ACHN (cell line): ENCODE measurements at places on chromosomes 16 and 17.

DNA sequence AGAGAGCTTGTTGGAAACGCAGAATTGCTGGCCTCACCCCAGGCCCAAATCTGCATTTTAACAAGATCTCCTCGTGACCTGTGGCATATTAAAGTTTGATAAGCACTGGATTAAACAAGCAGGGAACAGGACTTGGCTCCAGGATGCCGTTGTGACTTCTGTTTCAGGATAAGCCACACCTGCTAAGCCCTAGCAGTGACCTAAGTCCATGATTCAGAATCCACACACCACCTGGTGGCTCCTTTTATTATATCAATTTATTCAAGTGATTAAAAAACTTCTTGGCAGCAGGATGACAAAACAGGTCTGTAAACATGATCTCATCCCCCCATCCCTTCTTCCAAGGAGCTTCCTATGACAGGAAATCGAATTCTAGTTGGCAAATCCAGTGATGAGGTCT lies 9.1 kb downstream of the NAGPA start:
- peak; percentile 60 for DNase-seq

DNA sequence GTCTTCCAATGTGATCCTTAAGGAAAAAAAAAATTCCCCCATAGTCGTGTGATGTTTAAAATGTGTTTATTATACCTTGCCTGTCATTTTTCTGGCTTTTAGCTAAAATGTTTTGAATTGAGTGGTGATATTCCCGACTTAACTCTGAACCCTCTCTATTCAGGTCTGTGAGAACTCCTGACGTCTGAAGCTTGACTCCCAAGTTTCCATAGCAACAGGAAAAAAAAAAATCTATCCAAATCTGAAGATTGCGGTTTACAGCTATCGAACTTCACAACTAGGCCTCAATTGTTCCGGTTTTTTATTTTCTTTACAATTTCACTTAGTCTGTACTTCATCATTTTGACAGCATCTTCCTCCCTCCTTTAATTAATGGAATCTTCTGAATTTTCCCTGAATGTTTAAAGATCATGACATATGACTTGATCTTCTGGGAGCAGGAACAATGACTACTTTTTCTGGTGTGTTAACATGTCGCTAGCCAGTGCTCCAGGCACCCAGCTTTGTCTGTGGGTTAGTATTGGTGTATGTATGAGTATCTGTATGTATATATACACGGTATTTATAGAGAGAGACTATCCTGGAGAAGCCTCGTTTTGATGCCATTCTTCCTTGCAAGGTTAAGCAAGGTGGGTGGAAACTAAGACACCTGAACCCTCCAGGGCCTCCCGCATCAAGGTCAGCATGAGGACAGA lies 12.8 kb upstream of the HSBP1 start:
- DNase-seq, result no peak

DNA sequence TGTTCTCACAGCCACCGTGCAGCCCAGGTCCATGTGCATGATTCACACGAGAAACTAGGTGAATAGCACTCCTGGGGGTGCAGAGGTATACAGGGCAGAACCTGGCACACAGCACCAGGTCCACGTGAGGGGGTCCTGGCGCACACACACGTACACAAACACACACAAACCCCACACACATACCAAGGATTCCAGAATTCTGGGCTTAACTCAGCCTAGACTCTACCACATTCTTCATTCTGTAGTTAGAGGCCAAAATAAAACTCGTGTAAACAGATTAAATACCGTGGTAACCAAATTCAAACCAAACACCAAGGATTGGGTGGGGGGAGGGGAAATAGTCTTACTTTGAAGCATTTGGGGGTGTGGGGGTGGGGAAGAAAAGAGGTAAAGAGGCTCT lies 58.5 kb downstream of the XYLT1 start:
- DNase-seq, result no peak

DNA sequence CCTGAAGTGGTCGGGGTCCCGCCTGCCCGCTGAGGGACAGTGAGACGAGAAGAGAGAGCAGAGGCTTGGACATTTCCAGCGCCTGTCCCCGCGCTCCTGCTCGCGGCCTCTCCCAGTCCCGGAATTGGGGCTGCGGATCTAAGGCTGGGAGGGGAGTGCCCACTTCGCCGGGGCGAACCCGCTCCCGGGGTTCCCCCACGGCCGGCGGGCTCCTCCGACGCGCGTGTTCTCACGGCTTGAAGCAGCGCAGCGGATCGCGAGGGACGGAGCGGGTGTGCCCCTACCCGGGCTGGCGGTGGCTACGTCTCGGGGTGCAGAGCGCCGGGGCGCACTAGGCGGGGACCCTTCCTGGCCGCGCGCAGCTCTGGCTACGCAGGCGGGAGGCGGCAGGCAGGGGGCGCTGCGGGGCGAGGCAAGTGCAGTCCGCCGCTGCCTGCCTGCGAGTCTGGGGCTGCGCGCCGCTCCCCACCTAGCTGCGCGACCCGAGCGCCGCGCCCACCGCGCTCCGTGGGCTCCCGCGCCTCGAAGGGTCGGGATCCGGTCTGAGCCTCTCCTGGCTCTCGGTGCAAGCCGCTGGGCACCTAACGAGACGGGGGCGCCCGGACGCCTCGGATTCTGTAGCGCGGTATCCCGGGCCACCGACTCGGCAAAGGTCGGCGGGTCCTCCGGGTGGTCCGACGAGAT lies 1.2 kb downstream of the NGFR start:
- peak; percentile 67 for DNase-seq

DNA sequence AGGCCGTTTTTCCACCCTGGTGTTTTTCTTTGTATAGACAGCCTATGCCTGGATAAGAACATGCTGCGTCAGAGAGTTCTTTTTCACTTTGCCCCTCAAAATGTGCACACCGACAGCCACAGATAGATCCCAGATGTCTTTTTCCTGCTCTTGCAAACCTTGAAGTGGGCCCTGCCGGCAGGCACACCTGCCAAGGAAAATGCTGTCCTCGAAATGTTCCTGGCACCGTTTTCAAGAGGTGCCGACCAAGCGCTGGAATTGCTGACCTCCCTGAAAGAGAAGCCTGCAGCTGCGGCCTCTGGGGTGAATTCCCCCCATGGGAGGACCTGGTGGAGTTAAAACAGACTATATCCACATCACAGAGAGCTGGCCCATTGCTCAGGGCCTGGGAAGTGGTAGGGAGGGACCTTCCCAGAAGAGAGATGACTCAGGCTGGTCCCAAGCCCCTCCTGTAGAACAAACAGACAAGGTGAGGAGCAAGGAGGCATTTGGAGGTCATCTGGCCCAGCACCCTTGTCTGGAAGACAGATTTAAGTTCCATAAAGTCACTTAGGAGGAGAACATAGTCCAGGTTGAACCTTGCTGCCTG lies 668.1 kb downstream of the MAF start:
- no peak for DNase-seq

DNA sequence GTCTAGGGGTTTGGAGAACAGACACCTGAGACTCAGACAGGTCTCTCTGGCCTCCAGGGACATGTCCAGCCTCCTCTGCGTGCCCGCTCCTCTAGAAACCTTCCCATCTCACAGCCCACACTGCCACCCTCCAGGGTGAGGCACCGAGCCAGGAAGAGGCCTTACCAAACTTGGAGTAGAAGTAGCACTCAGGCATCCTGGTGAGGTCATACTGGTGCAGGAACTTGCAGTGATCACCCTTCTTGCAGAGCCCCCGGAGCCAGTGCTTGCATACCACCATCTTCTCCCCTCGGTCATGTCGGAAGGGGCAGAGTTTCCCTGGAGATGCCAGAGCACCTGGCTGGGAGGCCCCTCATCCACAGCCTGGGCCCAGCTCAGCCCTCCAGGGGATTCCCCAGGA lies 4.2 kb downstream of the CPSF4L start:
- no peak for DNase-seq

GRCh38 chr17:73072219-73072962 lies 20.1 kb downstream of the SLC39A11 start:
- no peak for DNase-seq

DNA sequence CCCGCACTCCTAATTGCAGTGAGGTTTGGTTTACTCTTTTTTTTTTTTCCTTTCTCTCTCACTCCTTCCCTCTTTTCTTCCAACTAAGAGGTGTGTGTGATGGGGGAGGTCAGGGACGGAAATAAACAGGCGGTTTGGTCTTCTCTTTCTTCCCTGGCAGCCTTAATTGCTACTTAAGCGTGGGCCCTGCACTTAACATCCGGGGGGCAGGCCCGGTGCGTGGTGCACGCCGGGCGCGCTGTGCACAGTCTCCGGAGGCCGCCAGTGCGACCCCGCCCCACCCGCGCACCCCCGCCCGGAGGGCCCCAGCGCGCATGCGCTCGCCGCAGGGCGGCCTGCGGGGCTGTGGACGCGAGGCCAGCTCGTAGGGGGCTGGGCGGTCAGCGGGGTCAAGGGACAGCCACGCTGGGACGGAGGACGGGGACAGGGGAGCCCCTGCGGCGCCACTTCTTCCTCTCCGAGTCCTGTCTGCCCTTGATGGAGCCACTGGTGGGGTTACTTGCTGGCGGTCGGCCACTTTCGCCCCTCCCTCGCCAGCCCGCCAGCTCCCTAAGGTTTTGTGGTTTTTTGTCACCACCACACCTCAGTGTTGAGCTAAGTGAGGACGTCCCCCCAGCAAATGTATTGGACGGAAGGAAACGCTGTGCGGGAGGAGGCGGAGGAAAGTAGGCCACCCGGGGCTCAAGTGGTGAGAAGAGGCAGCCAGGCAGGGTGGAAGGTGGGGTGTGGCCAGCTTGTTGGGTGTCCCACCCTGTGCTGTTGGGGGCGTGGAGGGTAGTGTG lies 120.9 kb downstream of the MRM1 start:
- DNase-seq, result no peak

- DNase-seq, result peak; percentile 43
Measured at GRCh38 chr17:77140878-77141767, at the start of gene SEC14L1. SEC14L1 (plus strand) TSS chr17:77140969; CDS start chr17:77143597, 2,628 bp downstream.

DNA sequence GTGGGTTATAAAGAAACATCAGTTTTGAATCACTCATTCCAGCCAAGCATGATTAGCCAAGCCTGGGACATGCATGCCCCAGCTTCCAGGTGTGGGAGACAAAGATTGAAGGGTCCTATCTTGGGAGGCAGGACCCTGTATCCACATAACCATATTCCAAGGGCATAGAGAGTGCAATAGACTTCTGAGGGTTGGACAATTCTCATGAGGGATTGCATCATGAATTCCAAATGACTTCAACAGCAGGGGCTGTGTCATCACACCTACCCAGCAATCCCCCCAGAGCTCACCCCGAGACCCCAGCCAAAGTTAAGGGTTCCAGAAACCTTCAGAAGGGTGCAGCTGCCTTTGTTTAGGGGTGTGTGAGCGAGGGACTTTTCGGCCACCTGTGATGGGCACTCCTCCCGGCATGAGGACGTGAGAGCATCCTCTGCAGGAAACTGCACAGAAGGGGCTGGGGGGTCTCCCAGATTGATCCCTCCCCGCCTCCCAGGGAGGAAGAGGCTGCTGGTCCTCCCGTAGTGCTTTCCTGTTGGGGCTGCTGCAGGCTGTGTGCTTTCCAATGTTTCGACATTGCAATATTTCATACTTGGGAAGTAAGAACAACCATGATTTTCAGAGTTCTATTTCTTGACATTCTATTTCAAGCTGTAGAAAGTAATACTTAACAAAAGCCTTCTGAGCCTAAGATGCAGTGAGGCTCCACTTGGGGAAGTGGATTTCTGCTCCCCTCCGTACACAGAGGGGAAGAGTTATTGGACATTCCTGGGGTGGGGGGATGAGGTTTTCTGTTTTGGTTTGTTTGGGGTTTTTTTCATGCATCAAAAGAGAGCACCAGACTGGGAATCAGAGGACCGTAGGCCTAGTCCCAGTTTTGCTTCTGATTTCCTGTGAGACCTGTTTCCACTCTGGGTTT lies 13.3 kb upstream of the PITPNM3 start:
- peak; percentile 15 for DNase-seq

- DNase-seq, result no peak
Measured at GRCh38 chr17:6679241-6679640, 27.7 kb downstream of the C17orf100 start.

- DNase-seq, result no peak
Measured at GRCh38 chr16:88759976-88760350, 25.1 kb downstream of the PIEZO1 start.

GRCh38 chr17:38568845-38569510 lies 36.8 kb downstream of the SRCIN1 start:
- DNase-seq, result no peak

DNA sequence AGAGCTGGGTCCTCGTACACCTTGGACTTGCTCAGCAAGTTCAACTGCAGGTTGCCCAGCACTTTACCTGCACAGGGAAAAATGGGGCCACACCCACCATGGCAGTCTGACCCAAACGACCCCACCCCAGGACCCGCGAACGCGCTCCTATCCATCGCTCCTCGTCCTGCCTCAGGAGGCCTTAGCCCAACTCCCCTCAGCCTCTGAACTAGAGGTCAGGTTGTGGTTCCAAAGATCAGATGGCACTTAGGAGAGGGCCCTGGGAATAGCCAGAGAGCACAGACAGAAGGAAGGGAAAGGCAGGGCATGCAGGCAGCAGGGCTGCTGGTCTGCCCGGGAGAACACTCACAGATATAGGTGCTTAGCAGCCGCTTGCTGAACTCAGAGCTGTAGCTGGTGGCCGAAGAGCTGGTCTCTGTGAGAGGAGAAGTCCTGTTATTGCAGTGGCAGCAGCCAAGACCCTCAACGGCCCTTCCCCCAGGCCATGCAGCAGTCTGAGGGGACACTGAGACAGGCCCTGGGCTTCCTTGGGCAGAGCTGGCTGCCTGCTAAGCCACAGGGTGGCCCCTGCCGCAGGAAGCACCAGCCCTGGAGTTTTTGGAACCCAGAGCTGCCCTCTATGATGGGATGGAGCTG lies 6.9 kb downstream of the ZACN start:
- no peak for DNase-seq

DNA sequence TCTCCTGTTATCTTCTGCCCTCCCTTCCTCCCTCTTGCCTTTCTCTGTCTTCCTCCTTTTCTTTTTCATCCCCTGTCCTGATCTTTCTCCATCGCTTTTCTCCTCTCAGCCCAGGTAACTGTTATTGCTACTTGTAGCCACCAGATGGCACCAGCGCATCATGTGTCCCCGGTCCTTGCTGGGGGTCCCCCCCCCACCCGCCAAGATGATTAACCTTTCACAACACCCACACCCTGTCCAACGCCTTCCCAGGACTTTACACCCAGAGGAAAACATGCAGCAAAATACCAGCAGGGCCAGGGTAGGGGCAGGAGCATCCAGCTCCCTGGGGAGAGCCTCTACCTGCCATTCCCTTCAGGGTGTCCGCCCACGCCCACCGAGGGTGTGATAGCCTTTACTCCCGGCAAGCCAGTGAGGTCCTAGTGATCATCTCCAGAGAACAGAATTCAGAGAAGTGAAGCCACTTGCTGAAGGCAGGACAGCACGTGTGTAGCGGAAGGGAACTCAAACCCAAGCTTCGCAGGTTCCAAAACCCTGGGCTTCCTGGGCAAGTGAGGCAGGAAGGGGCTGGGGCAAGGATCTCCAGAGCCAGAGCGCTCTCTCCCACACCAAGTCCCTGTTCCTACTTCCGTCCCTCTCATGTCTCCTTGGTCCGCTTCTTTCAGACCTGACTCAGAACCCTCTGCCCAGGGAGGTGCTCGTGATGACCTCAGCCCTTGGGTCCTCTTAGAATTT lies 13.4 kb upstream of the TAC4 start:
- peak; percentile 45 for DNase-seq

- no peak for DNase-seq
Measured at GRCh38 chr17:62998166-62998565, 32.1 kb downstream of the TANC2 start.
